ENCODE measurements at places on chromosomes 12 and 14. TPM values are rescaled to one million over a fixed set of nuclear protein-coding genes. Genes with fewer than 3 reads are reported as not detected.

The SSPN gene
- total RNA-seq: 41.3 TPM

The TDP1 gene
- total RNA-seq: 6.4 TPM

The TMEM119 gene
- 11.6 TPM for total RNA-seq

The BCL2L14 gene
- total RNA-seq: not detected

The NAB2 gene
- total RNA-seq: 24.8 TPM

The PLD4 gene
- total RNA-seq: 0.28 TPM

The ADGRD1 gene
- 7.2 TPM for total RNA-seq

The CLECL1 gene
- total RNA-seq: not detected

The AP1G2 gene
- 29.6 TPM for total RNA-seq

The AKAP6 gene
- 56.2 TPM for total RNA-seq

The EPYC gene
- not detected for total RNA-seq

The VASH1 gene
- 7.3 TPM for total RNA-seq

The YY1 gene
- 61.5 TPM for total RNA-seq

- DNase-seq: peak; percentile 80
Measured at GRCh38 chr12:54417712-54418440, 1.2 kb downstream of the ITGA5 start.

DNA sequence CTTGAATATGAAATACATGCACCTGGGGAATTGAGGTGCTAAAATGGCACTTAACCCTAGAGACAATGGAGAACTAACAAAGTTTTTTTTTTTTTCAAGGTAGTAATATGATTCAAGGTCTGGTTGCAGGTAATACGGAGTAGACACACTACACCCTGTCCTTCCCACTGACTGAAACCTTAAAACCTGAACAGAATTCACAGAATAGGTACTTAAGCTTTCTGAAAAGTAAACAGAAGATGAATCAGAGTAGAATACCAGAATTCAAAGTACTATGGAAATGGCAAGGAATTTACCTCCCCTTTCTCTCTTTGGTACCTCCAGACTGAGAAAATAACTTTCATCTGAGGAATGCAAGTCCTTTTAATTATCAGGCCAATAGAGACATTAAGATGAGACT lies 87.2 kb downstream of the PAPLN start:
- no peak for DNase-seq

DNA sequence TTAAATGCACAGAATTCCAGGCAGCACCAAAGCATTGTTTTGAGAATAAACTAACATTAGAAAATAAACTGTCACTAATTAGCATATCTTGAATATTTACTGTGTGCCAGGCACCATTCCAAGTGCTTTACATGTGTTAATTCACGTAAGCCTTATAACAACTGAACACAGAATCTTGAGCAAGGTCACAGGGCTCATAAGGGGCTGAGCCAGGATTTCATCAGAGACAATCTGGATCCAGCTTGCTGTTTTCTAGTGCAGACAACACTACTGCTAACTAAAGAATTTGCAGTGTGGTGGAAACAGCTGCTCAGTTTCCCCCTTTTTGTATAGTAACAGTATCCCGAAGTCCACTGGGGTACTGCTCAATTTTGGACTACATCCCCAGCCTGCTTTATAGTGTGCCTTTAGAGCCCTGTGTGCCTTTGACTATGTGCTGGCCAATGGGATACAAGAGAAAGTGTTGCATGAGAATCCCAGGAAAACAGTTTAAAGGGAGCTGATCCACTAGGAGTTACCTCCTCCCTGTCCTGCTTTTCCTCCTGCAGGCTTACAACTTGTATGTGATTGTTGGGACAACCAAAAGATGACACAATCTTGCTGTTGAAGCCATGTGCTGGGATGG lies 36.0 kb upstream of the RMST start:
- no peak for DNase-seq

GRCh38 chr12:6310771-6311610 lies 509 bp downstream of the PLEKHG6 start:
- peak; percentile 56 for DNase-seq

GRCh38 chr12:87924149-87924548 lies 105.1 kb downstream of the C12orf50 start:
- DNase-seq: no peak

DNA sequence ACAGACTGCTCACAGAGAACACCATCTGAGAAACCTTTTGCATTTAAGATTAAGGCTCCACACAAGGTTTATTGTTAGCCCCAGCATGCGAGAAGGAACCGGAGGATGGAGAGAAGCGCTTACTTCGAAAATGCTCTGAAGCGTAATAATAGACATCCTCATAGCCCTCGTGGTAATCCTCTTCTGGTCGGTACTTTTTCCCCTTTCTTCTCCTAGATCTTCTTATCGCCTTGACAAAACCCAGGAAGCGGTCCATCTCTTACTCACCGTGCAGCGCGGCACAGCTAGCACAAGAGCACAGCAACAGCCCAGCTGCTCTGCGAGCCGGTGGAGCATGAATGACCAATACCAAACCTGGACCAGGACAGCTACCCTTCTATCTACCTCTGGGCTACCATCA lies 125.1 kb upstream of the GRIP1 start:
- DNase-seq: no peak

DNA sequence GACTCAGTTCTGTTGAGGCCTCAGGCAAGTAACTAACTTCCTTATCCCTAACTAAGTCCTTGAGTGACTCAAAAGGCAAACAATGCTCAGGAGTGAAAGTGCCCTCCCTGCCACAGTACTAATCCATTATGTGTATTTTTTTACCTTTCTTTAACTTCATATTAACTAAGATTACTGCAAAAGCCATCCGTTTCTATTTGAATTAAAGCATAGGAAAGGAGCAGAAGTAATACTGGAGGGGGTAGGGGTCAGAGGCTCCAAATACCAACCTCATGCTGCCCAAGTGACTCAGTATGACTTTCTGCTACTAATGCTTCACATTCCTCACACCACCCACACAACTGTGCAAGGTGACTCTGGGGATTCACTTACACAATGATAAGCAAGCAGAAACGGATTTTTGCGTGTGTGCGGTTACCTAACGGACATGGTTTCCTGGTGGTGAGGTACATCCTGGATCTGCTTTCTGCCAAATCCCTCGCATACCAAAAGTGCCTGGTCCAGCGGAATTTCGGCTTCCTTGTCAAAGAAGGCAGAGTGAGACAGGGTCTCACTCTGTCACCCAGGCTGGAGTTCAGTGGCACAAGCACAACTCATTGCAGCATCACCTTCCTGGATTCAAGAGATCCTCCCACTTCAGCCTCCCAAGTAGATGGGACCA lies 25.1 kb downstream of the MOK start:
- no peak for DNase-seq

GRCh38 chr14:63663428-63664341 lies 22.0 kb upstream of the WDR89 start:
- no peak for DNase-seq

- DNase-seq: no peak
Measured at GRCh38 chr12:110335481-110336045, 54.5 kb downstream of the ATP2A2 start.

- no peak for DNase-seq
Measured at GRCh38 chr14:33413381-33413780, 474.7 kb downstream of the NPAS3 start.

DNA sequence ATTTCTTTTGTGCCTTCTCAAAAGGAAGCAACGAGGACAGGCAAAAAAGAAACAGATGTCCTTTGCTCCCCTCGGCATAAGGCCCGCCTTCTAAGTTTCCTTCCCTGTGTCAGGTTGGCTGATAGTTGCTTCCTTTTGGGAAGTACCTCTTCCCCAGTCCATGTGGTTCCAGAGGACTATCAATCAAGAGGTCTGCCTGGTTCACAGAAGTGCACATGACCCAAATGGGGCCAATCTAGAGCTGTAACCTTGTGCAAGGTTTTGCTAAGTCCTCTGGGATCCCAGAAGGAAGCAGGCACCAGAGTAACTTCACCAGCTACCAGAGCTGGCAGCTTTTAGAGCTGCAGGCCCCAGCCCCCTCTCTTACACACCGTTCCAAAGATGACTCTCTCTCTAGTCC lies 42.6 kb downstream of the TMEM63C start:
- no peak for DNase-seq

GRCh38 chr12:79364197-79364596 lies 326.6 kb downstream of the PAWR start:
- no peak for DNase-seq

GRCh38 chr12:18643681-18644080 lies 94.1 kb downstream of the PLCZ1 start:
- peak; percentile 67 for DNase-seq

- no peak for DNase-seq
Measured at GRCh38 chr12:130593056-130593455, 123.0 kb downstream of the RIMBP2 start.

- DNase-seq: no peak
Measured at GRCh38 chr12:32536000-32536345, 136.6 kb downstream of the FGD4 start.

- peak; percentile 86 for DNase-seq
Measured at GRCh38 chr12:124939079-124939420, 24.6 kb upstream of the UBC start.

GRCh38 chr12:32298917-32299316 lies 100.4 kb upstream of the FGD4 start:
- DNase-seq: no peak

- DNase-seq: peak; percentile 63
Measured at GRCh38 chr14:68972507-68973218, 6.4 kb downstream of the ACTN1 start.

GRCh38 chr12:188910-189621 lies 24.9 kb downstream of the SLC6A12 start:
- DNase-seq: no peak

- DNase-seq: no peak
Measured at GRCh38 chr12:14689996-14690395, 6.4 kb downstream of the GUCY2C start.

- no peak for DNase-seq
Measured at GRCh38 chr12:80966001-80966400, 28.3 kb upstream of the LIN7A start.

GRCh38 chr12:11667171-11667570 lies 17.7 kb downstream of the ETV6 start:
- no peak for DNase-seq

All from sigmoid colon (tissue), 7 donors.